Activated CD4-positive, alpha-beta T cell treated with anti-CD3 and anti-CD28 coated beads for 48 hours (primary cell): ENCODE measurements at places on chromosomes 12 and 14.

- DNase-seq: peak; percentile 52
Observed at GRCh38 chr14:81400202-81400678, at the start of gene STON2. Gene STON2 (minus strand): TSS chr14:81400324. CDS start chr14:81398382, 1,942 bp downstream.

- DNase-seq: no peak
Observed at GRCh38 chr12:46553911-46554310, 181.3 kb upstream of the SLC38A2 start.

GRCh38 chr14:50758945-50759344 is 72.0 kb downstream of the NIN start:
- no peak for DNase-seq

GRCh38 chr12:54959291-54960018 is 25.1 kb downstream of the TESPA1 start:
- DNase-seq: no peak

- no peak for DNase-seq
Observed at GRCh38 chr12:23927907-23928306, 21.6 kb downstream of the SOX5 start.

GRCh38 chr14:101500681-101501080 is 60.6 kb upstream of the DIO3 start:
- no peak for DNase-seq

DNA sequence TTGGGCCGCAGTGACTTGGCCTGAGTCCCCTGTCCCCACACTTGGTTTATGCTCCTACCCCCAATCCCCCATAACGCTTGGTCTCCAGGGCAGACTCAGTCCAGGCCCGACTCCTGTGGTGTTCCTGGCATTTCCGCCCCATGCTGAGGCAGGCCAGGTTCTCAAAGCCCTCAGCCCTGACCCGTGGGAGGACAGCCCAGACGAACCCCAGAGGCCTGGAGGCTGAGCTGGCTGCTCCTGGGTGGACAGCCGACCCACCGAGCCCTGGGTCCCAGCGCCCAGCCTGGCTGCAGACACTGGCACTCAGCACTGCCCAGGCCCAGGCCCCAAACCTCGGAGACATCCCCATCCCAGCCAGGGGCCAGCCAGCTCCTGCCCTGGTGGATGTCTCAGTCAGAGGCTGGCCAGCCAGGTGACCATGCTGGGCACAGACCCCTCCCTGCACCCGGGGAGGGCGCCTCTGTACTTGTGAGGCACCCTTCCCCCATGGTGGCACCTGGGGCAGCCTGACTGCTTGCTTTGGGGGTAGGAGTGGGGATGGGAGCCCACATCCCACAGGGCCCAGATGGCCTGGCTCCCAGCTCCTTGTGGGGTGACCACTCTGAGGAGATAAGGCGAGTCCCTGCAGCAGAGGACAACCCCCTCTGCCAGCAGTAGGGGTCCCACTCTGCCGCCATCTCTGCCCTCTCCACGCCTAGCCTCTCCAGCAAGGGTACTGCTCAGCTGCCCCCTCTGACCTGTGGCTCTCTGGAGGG is 1.4 kb downstream of the PLD4 start:
- no peak for DNase-seq

DNA sequence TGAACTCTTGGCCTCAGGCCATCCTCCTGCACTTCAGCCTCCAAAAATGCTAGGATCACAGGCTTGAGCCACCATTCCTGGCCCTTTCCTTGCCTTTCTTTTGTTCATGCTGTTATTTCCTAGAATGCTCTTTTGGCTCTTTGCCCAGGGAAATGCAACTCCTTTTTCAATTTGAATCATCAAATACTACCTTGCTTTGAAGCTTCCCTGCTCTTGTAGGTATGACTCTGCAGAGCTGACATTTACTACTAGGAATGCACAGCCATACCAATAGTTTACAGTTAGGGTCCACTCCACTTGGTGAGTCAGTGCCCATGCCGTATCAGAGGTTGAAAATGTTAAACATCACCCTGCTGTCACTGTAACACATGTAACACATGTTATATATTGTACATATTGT is 107.0 kb upstream of the CRY1 start:
- DNase-seq: peak; percentile 16

DNA sequence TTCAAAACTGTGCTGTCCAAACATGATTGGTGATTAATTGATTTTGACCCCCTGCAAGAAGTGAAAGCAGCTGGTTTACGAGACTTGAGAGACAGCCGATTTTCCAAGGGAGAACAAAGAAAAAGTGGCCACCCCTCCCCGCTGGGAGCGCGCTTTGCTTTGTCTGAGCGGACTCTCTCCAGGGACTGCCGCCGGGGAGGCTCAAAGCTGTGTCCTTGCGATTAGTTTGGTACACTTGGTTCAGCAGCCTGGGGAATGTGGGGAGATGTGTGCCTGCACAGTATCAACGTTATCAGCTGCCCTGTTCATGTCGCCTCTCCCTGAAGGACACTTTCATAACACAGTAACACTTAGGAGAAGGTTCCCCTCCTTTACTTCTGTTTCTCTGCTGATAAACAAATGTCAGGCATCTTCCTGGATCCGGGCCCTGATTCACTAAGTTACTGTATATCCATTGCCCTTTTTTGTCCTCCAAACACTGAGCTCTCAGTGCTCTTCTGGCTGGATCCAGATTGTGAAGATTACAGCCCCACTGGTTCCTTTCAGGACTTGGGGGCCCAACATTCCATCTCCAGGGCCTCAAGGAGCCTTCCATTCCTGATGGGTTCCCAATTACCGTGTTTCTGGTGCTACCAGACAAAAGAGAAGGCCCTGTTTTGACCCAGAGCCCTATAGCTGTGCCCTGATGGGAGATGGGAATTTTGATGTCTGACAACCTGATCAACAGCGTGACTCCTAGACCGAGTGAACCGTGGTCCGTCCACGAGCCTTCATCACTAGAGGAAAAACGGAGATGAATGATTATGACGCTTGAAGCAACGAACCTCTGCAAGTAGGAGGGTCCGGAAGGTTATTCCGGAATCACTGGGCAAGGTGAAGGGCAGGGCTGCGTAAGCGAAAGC is 31.7 kb upstream of the TUBA1C start:
- DNase-seq: no peak

DNA sequence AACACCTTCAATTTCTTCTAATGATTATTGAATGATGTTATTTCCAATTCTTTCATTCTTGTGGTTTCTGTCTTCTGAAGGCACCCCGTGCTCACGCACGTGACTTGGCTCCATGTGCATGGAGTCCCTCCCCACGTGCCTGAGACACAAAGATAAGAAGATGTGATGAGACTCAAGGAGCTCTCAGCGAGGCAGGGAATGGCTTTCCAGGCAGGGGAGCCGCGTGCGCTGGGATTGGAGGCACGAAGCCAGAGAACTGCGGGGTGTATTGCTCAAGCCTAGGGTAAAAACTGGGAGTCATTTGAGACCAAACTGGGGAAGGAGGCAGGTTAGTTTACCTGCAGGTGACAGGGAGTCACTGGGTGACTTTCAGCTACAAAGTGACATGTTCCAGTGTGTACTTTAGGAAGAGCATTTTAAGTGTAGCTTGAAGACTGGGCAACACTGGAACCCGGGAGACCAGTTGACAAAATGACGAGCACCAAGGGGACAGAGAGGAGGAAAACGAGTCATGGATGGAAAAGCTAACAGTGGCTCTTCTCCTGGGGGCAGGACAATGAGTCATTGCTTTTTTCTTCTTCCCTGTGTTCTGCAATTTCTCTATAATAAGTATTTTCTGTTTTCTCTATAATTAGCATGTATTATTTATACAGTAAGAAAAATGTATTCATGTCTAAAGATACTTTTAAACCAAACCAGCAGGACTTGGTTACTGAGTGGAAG is 311.7 kb upstream of the FKBP4 start:
- no peak for DNase-seq

DNA sequence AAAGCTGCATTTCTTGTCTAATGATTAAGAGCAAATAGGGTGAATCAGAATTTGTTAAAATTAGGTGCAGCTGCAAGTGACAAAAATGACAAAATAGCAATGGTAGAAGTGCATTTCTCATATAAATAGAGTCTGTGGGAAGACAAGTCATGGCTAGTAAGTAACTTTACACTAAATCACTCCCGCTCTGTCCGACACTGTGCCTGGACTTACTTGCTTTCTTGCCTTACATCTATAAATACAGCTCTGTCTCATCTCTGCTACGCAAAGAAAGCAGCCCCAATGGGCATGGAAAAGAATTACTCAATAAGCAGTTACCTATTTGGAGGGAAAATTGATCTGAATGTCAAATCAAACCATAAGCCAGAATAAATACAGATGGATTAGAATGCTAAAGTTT is 245.4 kb upstream of the KRR1 start:
- no peak for DNase-seq

DNA sequence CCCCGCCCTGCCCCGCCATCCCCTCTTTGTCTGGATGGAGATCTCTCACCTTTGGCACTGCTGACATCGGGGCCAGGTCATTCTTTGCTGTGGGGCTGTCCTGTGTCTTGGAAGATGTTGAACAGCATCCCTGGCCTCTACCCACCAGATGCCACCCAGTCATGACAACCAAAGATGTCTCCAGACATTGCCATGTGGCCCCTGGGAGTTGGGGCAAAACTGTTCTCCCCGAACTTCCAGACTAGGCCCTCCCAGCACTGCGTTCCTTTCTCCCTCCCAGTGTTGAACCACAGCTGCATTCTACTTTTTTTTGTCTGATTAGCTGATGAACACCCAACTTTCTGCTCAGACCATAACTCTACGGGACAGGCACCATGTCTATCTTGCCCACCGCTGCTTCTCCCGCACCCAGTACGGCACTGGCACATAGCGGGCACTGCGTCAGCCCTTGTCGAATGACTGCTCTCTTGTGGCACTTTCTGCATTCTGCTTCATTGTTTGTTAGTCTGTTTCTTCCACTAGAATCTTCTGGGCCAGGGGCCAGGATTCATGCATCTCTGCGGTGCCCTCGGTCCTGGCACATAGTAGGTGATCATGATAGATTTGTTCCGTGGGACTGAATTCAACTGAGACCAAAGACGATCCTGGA is 13.1 kb upstream of the MYL2 start:
- no peak for DNase-seq

DNA sequence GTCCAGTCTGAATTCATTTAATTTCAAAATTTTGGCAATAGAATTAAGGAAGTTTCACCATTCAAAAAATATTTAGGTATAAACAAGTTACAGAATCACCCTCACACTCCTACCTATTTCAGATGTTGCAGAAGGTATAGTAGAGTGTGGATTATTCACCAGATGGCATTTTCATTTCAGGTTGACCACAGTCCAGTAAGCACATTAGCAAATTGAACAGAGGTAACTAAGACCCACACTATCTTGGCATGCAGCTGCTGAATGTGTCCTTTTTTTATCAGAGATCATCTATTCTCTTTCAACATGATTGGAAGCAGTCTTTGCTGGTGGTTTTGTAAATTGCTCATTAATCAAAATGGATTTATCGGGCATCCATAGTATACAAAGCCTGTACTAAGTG is 151.8 kb upstream of the GARIN6 start:
- no peak for DNase-seq

DNA sequence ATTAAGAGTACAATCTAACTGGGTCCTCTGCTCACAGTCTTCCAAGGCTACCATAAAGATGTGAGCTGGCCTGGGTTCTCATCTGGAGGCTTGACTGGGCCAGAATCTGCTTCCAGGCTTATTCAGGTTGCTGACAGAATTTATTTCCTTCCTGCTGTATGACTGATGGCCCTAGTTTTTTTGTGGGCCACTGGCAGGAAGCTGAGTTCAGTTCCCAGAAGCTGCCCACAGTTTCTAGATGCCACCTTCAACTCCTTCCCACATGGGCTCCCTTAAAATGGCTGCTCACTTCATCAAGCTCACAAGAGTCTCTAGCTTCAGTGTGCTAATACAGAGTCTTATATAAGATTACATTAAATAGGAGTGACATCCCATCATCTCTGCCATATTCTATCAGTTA is 121.7 kb upstream of the CAND1 start:
- DNase-seq: peak; percentile 6

DNA sequence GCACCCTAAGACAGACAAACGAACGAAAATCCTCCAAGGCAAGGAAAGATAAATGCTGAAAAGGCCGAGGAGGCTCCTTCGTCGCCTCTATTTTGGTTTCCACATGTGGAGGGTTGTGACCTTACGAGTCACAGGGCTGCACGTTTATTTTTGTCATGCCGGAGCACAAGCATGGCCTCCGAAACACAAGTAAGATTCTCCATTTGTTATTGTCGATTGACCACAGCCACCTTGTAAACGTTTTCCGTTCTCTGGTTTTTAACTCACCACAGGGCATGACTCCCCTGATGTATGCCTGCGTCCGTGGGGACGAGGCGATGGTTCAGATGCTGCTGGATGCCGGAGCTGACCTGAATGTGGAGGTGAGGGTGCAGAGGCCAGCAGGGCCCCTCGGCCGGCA is 73.1 kb upstream of the PWP1 start:
- no peak for DNase-seq

GRCh38 chr14:32571995-32572866 is 243.1 kb downstream of the AKAP6 start:
- DNase-seq: no peak

GRCh38 chr14:90839889-90840266 is 23.6 kb upstream of the TTC7B start:
- DNase-seq: no peak

DNA sequence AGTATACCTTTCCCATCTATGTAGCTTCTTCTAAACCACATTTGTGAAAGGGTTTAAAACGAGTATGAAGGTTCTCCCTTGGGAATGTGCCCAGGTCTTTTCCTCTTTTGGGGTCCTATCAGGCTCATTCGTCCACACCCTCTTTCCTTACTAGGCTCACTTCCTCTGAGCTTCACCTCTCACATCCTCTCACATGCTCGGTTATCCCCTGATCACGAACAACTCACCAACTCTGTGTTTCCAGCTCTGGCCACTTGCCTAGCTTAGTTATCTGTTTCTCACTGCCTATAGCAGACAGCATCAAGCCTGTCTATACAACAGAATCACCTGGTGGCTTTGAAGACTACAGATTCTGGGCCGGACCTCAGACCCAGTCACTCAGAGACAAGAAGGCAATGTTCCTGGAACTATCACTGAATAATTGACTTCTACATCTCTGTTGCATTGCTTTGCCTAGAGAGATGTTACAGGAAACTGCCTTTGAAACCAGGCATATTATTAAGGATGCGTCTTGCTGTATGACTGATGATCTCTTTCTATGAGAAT is 158.2 kb downstream of the FOXN3 start:
- DNase-seq: no peak

- DNase-seq: no peak
Observed at GRCh38 chr12:112328456-112329124, 53.6 kb downstream of the HECTD4 start.

GRCh38 chr12:5348491-5348890 is 83.4 kb upstream of the NTF3 start:
- DNase-seq: no peak
